Activated naive CD8-positive, alpha-beta T cell treated with anti-CD3 and anti-CD28 coated beads for 36 hours (primary cell): ENCODE measurements at places on chromosomes 4 and X. TPM values are rescaled to one million over a fixed set of nuclear protein-coding genes. Genes with fewer than 3 reads are reported as not detected.

Gene ATP1B4
- total RNA-seq, result not detected

Gene BTK
- total RNA-seq, result 0.85 TPM

Gene RHOXF2
- total RNA-seq, result not detected

Gene IL21
- total RNA-seq, result not detected

Gene BANK1
- 1.6 TPM for total RNA-seq

Gene MAGEE2
- total RNA-seq, result not detected

Gene SPANXD
- not detected for total RNA-seq

GRCh38 chr4:54139332-54139731 lies 39.4 kb downstream of the GSX2 start:
- H3K27ac ChIP-seq, result no peak overlapping the region
- H3K4me1 ChIP-seq, result no peaks in the 10 kb centered on the region
- H3K4me3 ChIP-seq, result no peak overlapping the region

DNA sequence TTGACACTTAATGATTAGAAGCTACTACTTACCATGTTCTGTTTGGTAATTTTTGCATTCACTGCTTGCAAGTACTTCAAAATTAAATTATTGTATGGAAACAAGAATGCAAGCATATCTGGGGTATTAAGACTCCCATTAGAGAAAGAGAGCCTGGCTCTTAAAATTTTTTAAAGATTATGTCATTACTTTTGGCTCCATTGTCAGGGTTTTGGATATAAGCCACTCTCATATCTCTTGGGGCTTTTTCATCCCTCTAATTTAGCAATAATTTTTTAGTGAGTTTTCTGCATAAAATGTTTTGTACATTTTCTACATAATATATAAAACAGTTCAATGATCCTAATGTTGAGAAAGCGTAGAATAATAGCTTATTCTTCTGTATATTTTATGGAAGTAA lies 49.4 kb downstream of the SLC9A6 start:
- H3K27me3 ChIP-seq, result no peaks in the 10 kb centered on the region
- peaks cover 4% of the 10 kb centered on the region for H3K36me3 ChIP-seq
- DNase-seq, result no peak
- H3K4me3 ChIP-seq, result no peak overlapping the region
- no peaks in the 10 kb centered on the region for H3K4me1 ChIP-seq

DNA sequence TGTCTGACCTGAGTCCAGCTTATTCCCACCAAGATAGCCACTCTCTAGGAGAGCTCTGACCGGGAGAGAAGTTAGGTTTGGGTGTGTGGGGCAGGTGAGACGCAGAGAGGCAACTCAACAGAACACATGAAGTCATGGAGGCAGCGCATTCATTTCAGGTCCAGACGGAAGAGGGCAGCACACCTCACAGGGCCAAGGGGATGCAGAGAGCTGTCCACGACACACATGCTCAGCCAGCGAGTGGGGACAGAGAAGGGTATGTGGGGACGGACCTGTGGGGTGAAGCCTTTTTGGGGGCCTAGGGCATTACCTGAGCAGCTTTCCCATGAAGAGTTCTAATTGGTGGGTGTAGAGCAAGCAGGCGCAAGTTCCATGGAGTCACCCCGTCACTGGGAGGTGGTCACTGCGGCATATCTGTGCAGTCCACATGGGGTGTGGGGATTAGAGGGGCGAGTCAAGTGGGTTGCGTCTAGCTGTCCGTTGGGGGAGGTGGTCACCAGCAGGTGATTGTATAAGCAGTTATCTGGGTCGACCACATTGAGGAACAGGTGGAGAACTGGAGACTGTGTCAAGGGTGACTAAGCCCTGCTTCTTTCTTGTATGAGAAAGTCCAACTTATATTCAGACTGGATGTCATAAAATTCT lies 24.3 kb upstream of the UXT start:
- H3K27ac ChIP-seq, result no peak overlapping the region
- DNase-seq, result no peak
- H3K4me1 ChIP-seq, result no peaks in the 10 kb centered on the region
- no peaks in the 10 kb centered on the region for H3K36me3 ChIP-seq
- no peak overlapping the region for H3K4me3 ChIP-seq
- H3K27me3 ChIP-seq, result no peaks in the 10 kb centered on the region

DNA sequence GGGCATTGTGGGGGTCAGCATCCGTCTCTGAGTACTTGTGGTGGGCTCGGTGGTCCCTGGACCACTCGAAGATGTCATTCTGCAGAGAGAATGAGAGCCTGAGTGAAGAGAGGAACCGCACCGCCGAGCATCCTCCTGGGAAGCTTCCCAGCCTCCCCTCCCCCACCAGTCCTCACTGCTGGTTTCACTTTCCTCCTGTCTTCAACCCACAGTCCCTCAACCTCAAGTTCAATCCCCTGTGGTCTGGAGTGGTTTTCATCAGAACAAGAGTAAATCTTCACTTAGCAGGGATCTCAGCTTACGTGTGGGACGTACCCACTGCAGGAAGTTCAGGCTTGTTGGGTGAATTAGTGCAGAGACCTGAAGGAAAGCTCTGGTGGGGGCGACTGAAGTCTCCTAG lies 117.8 kb downstream of the SCD5 start:
- no peak for DNase-seq
- peaks cover 2% of the 10 kb centered on the region for H3K4me1 ChIP-seq
- H3K27ac ChIP-seq, result no peak overlapping the region
- no peak overlapping the region for H3K4me3 ChIP-seq
- H3K27me3 ChIP-seq, result no peaks in the 10 kb centered on the region

DNA sequence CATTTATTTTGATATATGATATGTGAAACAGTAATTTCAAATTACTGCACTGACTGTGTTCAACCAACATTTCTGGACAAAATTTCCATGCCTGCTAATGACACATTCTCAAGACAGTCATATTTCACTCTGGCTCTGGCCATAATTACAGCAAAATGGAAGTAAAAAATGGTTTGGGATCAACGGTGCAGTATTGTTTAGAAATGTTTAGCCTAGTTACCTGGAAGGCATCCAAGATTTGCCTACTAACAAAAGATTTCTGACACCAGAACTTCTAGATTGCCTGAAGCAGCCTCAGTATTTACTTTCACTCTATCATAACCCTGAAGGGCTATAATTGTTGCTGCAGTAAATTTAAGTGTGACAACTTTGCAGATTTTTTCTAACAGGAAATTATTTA lies 416.3 kb downstream of the PCDH10 start:
- H3K4me1 ChIP-seq, result no peaks in the 10 kb centered on the region
- H3K27ac ChIP-seq, result no peak overlapping the region
- H3K36me3 ChIP-seq, result no peaks in the 10 kb centered on the region

GRCh38 chr4:47662975-47663374 lies 174.9 kb downstream of the CORIN start:
- no peaks in the 10 kb centered on the region for H3K36me3 ChIP-seq
- peak; percentile 14 for DNase-seq
- H3K4me1 ChIP-seq, result no peaks in the 10 kb centered on the region

DNA sequence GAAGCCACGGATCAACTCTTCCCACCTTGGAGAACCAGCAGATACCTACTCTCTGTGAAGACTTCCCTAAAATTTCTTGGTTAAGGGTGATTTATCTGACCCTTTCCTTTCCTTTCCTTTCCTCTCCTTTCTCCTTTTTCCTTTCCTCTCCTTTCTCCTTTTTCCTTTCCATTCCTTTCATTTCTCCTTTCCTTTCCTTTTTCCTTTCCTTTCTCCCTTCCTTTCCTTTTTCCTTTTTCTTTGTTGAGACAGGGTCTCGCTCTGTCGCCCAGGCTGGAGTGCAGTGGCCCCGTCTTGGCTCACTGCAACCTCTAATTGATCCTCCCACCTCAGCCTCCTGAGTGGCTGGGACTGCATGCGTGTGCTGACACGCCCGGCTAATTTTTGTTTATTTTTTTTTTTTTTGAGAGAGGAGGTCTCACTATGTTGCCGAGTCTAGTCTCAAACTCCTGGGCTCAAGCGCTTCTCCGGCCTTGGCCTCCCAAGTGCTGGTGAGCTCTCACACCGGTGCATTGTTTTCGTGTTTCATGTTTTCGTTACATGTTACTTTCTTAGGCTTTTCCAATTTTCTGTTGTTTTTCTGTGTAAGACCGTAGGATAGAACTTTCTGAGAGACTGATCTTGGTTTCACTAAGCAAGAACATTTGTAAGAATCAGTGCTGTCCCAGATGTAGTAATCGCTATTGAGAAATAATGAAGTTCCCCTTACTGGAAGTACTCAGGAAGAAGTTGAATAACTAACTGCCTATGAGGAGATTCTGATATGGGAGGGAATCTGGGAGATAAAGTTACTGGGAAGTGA lies 2.0 kb downstream of the TMEM165 start:
- peak overlapping the region; percentile 96 for H3K4me3 ChIP-seq
- H3K27me3 ChIP-seq, result peaks cover 3% of the 10 kb centered on the region
- DNase-seq, result no peak
- peaks cover 41% of the 10 kb centered on the region for H3K4me1 ChIP-seq
- peak overlapping the region; percentile 80 for H3K27ac ChIP-seq
- H3K36me3 ChIP-seq, result peaks cover 32% of the 10 kb centered on the region

DNA sequence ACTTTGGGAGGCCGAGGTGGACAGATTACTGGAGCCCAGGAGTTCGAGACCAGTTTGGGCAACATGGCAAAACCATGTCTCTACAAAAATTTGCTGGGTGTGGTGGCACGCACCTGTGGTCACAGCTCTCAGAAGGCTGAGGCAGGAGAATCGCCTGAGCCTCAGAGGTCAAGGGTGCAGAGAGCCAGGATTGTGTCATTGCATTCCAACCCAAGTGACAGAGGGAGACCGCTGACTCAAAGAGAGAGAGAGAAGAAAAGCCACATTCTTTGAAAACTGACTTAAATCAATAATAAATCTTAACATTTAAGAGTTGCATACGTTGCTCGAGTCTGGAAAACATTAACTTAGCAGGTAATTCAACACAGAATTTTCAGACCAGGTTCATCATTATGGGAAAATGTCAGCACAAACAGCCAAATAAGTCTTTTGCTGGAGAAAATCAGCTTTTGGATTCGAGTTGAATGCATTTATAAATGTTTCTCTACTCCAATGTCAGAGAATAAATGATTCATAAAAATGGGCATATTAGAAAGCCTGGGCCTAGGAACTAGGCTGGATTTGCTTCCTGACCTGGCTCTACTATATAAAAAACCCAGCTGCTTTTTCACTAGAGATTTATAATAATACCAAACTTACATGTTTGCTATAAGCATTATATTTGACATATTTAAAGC lies 68.3 kb upstream of the RBPJ start:
- no peak overlapping the region for H3K4me3 ChIP-seq
- no peaks in the 10 kb centered on the region for H3K4me1 ChIP-seq
- no peaks in the 10 kb centered on the region for H3K36me3 ChIP-seq
- no peak overlapping the region for H3K27ac ChIP-seq
- DNase-seq, result no peak

DNA sequence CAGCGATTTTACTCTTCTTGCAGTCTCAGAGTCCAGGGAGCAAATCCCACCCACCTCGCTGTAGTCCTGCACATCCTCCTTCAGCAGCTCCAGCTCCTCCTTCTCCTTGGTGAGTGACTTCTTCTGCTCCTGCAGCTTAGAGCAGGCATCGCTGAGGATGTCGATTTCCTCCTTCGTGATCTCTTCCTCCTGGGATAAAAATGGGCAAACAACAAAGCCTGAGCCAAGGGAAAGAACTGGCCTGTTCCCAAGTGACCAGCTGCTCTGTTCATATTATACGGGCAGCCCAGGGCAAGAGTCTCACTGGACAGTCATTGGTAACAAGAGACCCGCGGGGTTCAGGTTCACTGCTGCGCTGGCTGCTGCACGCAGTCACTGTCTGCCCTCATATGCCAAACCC lies 26.2 kb downstream of the FGFR3 start:
- no peaks in the 10 kb centered on the region for H3K27me3 ChIP-seq
- no peaks in the 10 kb centered on the region for H3K4me1 ChIP-seq
- H3K36me3 ChIP-seq, result peaks cover 17% of the 10 kb centered on the region
- H3K27ac ChIP-seq, result no peak overlapping the region
- no peak overlapping the region for H3K4me3 ChIP-seq

GRCh38 chr4:183337833-183338232 lies 15.6 kb upstream of the CLDN24 start:
- H3K4me1 ChIP-seq, result peaks cover 4% of the 10 kb centered on the region
- H3K27me3 ChIP-seq, result peaks cover 17% of the 10 kb centered on the region
- no peaks in the 10 kb centered on the region for H3K36me3 ChIP-seq
- H3K4me3 ChIP-seq, result no peak overlapping the region

DNA sequence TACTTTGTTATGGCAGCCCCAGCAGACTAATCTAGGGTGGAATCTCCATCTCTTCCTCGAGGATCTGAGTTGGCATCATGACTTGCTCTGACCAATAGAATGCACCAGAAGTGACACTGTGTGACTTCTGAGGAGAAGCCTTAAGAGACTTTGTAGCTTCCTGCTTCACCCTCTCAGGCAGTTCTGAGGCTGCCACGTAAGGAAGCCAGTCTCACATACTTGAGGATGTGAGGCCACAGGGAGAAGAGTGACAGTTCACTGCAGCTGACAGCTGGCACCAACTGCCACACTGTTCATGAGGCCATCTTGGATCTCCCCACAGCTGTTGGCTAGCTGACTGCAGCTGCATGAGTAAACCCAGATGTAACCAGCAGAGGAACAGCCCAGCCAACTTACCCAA lies 29.3 kb upstream of the BCOR start:
- no peak overlapping the region for H3K4me3 ChIP-seq
- no peak for DNase-seq
- H3K36me3 ChIP-seq, result peaks cover 3% of the 10 kb centered on the region
- H3K4me1 ChIP-seq, result peaks cover 4% of the 10 kb centered on the region
- no peak overlapping the region for H3K27ac ChIP-seq
- H3K27me3 ChIP-seq, result no peaks in the 10 kb centered on the region
